ENCODE measurements at places on chromosomes 7 and 10.

- no peak for DNase-seq
Measured at GRCh38 chr10:27771231-27771630, 25.6 kb upstream of the MKX start.

- no peak for DNase-seq
Measured at GRCh38 chr7:114050571-114050970, 131.8 kb upstream of the PPP1R3A start.

DNA sequence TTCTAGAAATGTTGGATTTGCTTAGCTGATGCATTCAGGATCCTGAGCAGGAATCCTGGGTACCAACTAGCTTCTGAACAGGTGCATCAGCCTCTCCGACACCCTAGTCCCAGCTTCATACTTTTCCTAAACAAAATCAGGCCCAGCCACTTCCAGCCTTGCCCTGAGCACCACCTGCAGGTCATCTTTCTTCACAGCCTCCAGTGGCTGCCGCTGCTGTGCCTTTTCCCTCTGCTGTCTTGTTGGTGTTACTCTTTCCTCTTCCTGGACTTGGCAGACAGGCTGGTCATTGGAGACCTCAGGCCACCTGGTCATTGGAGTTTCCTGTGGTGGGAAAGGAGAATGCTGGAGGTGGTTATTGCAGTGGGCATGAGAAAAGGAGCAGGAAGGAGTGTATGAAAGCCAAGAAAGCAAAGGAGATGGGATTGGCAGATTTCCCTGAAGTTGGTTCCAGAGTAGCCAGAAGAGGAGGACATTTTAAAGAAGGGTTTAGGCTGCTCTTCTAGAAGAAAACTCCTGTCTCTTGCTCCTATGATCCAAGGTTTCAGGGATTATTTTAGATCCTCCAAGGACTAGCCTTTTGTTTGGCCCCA, 48.2 kb upstream of the NFKB2 start:
- DNase-seq = no peak

DNA sequence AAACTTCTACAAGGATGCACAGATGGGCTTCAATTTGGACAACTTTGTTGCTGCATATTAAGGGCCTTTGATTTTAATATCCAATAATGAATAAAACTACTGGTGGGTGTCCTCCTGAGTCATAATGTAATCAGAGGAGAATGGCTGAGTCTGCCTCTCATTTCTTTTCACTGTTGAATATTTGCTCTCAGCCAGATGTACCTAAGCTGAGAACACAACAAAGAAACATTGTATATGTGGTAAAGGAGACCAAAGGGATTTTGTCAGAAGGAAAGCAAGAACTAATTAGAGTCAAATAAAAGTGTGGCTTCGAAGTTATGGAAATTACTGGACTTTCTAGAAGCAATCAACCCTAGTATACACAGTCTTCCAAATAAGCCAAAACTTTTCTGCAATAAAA, 131.0 kb upstream of the BET1 start:
- DNase-seq = no peak

GRCh38 chr10:83820033-83820432, 319.3 kb upstream of the GHITM start:
- DNase-seq = no peak

GRCh38 chr7:37351716-37352115, 96.9 kb downstream of the ELMO1 start:
- no peak for DNase-seq

GRCh38 chr10:120979435-120980278, 128.5 kb downstream of the WDR11 start:
- no peak for DNase-seq

DNA sequence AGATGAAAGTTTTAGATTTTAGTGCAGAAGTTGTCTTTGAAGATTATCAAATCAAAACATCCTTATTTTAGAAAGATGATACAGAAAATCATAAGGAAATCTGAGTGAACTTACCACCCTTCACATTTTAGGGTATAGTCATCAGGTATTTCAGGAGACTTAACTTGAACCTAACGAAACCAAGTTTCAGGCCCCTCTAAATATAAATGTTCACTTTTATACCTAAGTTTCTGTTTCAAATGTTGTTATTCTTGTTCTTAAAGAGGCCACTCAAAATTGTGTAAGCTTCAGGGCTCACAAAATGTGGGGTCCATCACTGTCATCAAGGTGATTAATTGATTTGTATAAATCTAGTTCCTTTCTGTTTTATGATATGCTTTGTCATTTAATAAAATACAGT, 216.2 kb downstream of the KIAA1217 start:
- no peak for DNase-seq

DNA sequence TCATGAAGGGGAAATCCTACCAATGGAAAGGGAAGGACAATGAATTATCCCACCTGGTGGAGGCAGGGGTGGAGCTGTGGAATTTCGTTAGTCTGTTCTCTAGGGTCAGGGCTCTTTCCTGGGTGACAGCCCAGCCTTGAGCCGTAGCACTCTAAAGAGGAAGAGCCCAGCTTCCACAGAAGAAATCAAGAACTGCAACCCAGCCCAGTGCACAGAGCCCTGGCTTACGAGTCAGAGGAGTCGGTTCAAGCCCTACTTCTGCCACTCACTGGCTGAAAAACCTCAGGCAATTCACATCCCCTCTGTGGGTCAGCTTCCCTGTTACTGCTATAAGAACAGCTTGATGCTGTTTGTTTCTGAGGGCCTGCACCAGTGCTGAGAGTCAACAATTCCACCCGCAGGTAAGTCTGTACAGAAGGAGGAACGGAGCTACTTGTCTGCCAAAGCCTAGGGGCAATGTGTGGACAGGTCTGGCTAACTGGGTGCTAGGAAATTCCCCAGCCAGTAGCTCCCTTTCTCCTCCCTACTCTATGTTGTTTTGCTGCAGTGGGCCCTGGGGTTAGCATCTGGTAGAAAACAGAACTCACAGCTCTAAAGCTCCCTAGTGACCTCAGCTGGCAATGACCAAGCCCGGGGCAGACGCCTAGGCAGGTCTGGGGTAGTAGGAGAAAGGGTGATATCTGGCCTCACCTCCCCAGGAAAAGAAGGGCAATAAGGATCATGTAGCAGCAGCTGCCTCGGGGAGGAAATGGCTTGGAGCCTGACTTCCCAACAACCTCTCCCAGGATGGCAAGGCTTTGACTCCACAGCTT, 3.3 kb downstream of the AVPI1 start:
- no peak for DNase-seq

DNA sequence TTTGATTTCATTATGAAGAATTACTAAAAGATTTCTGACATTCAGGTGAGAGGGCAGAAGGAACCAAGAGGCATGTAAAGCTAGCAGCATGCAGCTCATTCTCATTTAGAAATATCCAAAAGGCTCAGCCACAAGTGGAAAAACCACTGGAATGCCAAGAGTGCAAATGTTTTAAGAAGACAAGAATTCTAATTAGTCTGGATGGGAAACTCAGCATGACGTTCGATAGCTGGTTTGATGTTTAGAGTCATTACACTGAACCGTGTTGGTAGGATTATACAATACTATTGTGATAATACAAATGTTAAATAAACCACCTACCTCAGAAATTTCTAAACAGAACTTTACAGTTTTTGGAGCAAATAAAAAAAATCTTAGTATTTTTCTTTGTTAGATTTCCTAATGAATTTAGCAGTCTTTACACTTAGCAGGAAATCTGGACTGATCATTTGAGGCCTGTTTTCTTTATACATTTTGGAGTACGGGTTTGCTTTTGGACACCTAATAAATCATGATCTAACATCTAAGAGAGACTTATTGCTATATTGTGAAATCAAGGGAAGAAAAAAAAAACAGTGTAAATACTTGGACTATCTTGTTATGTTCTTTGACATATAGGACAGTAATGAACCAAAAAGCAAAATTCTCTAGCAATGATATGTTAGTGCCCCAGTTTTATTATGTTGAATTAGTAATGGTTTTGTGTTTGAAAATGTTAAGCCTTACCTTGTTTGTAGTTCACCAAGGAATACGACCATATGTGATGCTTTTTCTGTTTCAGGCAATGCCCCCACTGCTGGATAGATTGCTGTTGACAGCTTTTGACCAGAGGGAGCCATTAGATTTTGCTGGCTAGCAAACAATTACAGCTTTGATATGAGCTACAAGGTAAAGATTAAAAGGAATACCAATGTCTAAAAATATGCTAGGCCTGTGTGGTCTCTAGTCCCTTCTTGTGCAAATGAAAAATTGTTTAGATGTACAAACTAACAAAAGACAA, 354.1 kb upstream of the SEMA3A start:
- no peak for DNase-seq

- DNase-seq = no peak
Measured at GRCh38 chr10:38094927-38095574, 914 bp downstream of the ZNF37A start.

DNA sequence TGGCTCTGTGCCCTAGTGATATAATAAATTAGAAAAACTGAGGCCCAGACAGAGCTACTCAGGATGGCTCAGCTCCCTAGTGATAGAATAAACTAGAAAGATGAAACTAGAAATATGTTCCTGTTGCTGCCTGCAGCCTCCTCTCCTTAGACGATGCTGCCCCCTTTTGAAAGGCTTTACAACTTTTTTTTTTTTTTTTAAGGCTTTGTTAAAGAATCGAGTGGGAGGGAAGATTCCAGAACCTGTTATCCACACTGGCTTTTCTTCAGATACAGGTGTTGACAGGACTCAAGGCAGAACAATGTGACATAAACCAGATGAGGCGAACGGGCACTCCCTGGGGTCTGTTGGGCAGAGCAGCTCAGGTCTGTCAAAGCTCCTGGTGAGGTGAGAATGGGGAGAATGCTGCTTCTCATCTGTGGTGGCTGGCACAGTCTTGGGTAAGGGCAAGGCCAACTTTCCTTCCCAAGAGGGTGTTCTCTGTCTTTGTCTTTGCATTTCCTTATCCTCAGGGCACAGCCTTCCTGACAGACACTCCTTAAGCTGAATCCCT, 175.1 kb downstream of the COBL start:
- no peak for DNase-seq

DNA sequence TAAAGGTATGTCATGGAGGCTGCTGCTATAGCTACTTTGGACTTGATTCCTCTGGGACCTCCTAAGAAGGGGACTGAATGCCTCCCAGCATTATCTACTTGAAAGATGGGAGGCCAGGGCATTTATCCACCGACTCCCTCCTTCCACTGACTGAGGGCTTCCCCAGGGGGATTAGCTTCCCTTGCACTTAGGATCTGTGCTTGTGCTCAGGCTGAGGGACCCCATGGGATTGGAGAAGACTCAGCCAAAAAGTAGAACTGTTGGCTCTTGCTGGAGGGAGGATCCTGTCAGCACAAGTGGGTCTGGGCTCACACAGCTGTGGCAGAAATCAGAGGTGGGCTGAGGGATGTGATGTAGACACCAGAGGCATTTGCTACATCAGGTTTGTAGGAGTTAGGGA, 81.5 kb upstream of the SYPL1 start:
- DNase-seq = no peak

DNA sequence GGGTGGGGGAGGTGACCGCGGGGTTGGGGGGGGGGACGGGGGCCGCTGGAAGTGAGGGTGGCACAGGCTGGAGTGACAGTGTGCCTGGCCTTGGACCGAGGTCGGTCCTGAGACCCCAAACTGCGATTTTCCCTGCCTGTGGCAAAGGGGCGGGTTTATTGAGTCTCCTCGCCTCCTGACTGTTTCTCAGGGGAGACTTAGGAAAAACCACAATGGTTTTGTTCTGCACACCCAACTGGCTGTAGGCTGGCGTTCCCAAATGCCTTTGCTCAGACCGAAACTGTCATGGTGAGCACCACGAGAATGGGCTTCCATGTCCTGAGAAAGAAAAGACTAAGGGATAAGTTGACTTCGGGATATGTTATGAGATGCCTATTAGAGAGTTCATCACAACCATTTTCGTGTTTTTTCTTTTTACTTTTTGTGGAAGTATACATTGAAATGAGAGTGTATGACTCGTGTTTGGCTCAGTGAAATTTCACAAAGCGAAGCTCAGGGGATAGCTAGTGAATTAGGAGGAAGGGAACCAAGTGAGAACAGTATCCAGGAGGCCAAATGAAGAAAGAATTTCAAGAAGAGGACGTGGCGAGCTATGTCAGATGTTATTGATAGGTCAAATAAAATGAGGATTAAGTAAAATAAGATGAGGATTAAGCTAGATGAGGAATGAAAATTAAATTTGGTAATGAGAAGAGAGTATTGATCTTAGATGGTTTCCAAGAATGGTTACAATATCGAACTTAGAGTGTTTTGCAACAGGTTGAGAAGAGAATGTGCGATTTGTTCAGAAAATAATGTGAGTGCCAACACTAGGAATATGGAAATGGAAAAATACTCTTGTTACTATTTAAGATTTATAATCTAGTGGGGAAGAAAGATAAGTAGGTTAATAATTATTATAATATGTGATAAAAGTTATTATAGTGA, 918 bp downstream of the NET1 start:
- DNase-seq = no peak

- DNase-seq = no peak
Measured at GRCh38 chr10:24854256-24854655, 98.2 kb downstream of the PRTFDC1 start.

GRCh38 chr10:44910602-44911001, 535 bp upstream of the TMEM72 start:
- DNase-seq = no peak

- DNase-seq = no peak
Measured at GRCh38 chr10:16520900-16521299, 779 bp downstream of the C1QL3 start.

- DNase-seq = no peak
Measured at GRCh38 chr10:3542185-3542611, 242.8 kb downstream of the KLF6 start.

- DNase-seq = no peak
Measured at GRCh38 chr7:79217468-79217867, 236.0 kb downstream of the MAGI2 start.

DNA sequence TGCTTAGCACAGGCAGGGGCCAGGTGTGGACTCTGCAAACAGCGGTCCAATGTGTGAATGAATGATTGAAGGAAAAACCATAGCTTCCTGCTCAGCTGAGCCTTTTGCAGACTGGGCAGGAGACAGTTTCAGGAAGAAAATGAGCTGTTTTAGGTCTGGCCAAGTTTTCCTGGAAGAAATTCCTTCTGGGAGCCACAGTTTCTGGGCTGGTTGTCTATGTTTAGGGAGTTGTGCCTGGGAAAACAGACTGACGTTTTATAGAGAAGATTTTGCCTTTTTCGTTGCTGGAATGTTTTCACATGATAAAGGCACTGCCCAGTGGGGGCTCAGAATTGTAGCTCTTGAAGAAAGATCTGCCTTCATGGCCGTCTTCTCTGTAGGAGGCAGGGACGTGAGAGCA, 255.1 kb downstream of the CCSER2 start:
- DNase-seq = no peak

Measured in T-helper 22 cell (primary cell).